ENCODE measurements at places on chromosomes 2 and 18.

DNA sequence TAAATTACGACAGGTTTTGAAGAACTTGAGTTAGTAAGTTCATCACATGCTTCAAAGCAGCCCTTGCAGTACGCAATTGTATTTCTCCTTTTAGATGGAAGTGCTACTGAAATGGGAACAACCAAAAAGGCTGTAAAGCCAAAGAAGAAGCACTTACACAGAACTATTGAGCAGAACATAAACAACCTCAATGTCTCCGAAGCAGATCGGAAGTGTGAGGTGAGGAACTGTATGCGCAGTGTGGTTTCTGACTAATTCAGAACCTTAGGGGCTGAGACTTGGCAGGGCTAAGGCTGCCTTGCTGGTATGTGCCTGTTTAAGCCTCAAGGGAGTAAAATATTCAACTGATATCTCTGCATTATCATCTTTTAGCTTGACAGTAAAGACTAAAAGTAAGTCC lies 8.4 kb downstream of the NCAPH start:
- no peak for DNase-seq

DNA sequence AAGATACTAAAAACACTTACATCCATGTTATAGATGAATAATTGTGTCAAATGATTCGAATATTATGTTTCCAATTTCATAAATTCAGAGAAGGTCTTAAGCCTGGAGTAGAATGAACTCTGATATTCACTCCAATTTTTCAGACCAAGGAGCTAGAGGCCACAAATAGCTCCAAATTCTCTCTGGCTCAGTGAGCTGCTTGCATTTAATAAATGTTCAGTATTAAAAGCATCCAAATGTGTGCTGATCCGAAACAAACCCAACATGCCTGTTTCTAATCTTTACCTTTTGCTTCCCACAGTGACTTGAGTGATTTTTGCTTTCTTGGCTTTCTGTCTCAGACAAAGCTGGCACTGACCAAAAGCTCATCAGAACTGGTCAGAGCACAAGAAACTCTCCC lies 291.4 kb downstream of the CCDC85A start:
- peak; percentile 42 for DNase-seq

GRCh38 chr2:47160211-47160610 lies 5.1 kb upstream of the STPG4 start:
- DNase-seq, result no peak

GRCh38 chr2:167543721-167544120 lies 655.4 kb downstream of the XIRP2 start:
- no peak for DNase-seq

- DNase-seq, result peak; percentile 8
These were observed 207.5 kb downstream of the SPP2 start for GRCh38 chr2:234257859-234258561.

- no peak for DNase-seq
These were observed 281.4 kb upstream of the ZEB2 start for GRCh38 chr2:144801325-144801724.

GRCh38 chr2:180334514-180334913 lies 327.4 kb upstream of the CWC22 start:
- no peak for DNase-seq

GRCh38 chr2:214995409-214995808 lies 143.0 kb downstream of the ABCA12 start:
- no peak for DNase-seq

DNA sequence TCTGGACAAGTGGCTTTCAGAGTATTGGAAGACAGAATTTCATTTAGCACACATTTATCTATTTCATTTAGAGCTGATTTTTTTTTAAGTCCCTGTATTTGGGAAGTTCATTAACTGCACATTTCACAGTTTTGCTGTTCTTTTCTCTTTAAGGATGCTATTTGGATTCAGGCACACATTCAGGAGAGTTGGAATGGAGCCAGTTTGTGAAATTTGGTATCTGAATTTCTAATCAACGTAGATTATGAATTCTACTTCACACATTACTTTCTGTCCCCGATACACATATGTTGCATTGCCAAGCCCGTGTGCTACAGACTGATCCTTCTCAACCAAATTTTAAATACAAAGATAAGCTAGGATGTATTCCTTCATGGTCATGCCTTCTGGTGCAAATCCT lies 503.9 kb downstream of the IRS1 start:
- no peak for DNase-seq

GRCh38 chr2:217804338-217804737 lies 198.5 kb downstream of the TNS1 start:
- no peak for DNase-seq

DNA sequence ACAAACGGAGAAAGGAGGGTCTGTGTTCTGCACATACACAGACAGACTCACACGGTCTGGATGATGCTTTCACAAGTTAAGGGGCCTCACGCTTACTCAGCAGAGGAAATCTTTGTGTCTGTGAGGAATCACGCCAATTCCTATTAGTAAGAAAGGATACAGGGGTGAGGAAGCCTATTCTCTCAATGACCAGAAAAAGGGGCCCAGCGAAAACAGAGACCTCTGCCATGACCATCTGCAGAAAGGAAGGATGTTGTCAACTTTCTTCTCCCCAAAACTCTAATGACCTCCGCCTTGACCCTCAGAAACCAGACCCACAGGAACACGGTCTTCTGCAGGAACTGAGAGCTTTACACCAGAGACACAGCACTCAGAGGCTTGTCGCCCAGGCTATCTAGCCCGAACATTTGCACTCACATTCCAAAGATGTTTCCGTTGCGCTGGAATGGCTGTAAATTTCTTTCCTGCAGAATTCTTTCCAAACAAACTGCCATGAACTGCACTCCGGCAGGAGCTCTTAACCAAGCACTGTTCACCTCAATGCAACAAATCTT lies 186.3 kb downstream of the TCF4 start:
- DNase-seq, result no peak

DNA sequence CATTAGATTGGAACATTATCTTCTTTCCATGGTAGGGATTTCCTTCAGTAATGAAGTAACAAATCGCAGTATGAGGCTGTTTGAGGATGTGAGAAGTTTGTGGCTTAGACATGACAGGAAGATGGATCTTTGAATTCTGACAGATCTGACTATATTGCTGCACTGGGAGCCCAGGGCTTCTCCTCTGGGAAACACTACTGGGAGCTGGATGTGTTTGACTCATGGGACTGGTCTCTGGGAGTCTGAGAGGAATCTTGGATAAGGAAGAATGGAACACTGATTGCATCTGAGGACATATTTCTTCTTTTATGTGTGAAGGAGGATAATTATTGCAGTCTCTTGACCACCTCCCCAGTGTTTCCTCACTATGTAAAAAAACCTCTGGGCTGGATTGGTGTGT lies 77.2 kb upstream of the ST6GAL2 start:
- no peak for DNase-seq

GRCh38 chr2:89848763-89849368 lies 1157.4 kb downstream of the RPIA start:
- no peak for DNase-seq

- no peak for DNase-seq
These were observed 40.7 kb upstream of the NEMP2 start for GRCh38 chr2:190575263-190575662.

DNA sequence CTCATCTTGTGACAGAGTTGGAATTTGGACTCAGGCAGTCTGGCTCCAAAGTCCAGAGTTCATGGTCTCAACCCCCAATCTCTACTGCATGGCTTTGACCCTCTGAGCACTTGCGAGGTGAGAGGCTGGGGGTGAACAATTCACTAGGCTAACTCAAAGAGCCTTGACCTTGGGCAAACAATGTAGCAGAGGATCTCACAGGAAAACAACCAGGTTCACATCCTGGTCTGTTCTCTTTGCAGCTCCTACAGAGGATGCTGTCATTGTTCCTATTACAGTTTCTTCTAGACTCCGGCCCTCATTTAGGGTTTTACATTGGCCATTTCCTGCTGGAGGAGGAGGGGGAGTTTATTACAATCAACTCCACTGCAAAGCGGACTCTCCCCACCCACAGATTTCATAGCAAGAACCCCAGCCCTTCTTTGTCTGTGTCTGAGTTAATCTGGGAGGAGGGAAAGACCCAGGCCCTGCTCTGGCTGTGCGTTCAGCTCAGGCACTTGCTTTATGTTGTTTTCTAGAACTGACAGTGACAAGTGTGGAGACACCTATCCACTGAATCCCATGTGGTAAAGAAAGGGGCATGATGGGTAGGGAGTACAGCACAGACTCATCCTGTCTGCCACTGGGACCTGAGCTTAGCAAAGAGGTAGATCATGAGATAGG lies 101.6 kb downstream of the LBH start:
- DNase-seq, result no peak

DNA sequence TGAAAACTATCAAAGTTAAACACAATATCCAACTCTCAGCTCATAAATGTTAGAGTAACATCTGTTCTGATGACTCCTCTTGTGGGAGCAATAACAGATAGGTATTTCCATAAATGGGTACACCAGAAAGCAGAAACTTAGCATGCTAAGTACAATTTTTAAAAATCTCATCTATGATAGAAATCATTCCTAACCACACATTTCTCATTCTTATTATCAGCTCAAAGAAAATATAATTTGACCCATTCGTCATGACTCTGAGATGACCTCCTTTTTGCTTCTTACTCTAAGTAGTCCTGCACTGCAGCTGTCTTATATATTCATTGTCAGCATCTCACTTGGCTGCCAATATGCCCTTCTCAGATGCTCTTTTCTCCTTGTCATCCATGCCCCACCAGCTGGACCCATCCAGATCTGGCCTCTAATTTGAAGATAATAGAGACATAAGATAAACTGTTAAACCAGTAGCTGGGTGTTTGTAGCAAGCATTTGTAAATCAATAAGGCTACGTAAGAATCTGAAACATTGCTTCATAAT lies 298.3 kb downstream of the KCNS3 start:
- no peak for DNase-seq

DNA sequence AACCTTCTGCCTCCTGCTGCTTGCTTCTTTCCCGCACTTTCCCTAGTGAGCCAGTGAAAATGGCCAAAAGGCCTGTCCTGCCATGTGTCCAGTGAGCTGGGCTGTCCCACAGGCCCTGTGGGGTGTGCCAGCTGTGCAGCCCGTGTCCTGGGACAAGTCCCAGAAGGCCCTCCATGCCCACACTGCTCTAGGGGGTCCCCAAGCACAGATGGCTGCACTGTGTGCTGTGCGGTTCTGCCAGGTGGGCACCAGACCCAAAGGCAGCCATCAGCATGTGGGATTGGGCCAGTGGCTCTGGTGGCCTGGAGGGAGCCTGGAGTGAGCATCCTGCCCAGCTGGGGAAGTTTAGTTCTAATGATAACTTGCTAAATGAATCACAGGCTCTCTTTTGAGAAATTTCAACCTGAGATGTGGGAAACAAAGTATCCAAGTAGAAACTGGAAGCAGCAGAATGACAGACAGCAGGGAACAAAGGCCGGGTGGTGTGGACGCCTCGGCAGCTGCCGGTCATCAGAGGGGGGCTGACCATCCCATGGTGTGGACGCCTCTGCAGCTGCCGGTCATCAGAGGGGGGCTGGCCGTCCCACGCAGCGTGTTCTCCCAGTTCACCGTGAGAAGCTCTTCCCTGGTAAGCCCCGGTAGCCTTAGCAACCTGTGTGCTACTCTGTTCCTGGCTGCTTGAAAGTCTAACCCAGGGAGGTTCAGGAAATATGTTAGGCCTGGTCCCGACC lies 9.9 kb upstream of the CNDP2 start:
- peak; percentile 34 for DNase-seq

GRCh38 chr18:39872651-39873050 lies 2082.4 kb upstream of the PIK3C3 start:
- no peak for DNase-seq

DNA sequence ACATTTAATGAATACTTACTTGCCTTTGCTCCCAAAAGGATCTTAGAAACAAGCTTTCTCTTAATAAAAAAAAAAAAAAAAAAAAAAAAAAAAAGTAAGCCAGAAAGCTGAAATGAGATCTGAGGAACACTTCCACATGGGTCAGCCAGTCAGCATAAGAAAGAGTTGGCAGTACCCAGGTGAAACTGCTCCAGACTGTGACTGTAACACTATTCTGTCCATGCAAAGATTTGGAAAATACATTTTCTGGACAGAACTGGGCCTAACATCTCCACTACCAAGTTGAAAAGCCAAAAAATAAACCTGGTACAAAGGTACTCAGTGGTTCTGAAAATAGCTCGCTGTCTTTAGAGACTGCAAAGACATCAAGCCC lies 135.7 kb downstream of the THADA start:
- no peak for DNase-seq

GRCh38 chr2:134602666-134603065 lies 116.1 kb downstream of the TMEM163 start:
- no peak for DNase-seq

DNA sequence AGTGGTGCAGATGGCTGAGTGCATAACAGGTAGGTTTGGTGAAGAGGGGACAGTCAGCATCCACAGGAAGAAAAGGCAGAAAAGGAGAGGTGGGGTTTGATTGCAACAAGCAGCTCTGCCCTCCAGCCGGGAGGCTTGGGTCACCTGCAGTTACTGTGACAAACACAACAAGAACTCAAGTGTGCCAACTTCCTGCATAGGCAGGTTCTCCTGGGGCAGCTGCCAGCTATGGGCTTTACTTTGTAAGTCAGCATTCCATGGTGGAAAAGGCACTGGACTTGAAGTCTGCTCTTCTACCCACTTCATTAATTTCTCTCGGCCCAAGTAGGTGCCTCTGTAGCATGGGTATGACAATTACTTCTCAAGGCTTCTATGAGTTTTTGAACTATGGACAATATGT lies 98.9 kb downstream of the MYT1L start:
- DNase-seq, result no peak

DNA sequence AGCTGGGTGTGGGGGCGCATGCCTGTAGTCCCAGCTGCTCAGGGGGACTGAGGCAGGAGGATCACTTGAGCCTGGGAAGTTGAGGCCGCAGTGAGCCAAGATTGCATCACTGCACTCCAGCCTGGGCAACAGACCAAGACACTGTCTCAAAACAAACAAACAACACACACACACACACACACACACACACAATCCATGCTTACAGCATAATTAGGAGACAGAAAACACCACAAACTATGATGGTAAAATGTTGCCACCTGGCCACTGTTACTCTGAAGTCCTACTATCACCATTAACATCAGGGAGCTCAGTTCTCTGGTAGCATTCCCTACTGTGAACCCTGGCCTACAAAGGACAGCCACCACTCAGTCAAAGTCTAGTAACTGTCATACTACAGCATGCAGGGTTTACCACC lies 18.3 kb downstream of the DNPEP start:
- no peak for DNase-seq

DNA sequence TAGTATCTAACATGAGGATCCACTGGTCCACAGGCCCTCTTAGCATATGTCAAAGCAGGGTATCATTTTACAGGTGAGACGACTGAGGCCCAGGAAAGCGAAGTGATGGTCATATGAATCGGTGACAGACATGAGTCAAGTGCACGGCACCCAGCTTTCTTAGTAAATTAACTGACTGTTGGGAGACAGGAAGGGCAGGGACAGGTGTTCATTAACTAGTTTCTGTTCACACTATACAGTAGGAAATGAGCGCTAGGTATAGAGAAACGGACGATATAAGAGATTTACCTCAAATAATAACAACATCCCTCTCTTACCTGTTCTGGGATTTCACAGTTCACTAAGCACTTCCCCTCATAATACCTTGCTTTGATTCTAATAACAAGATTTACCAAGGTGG lies 1.7 kb upstream of the SMARCAL1 start:
- DNase-seq, result no peak

- DNase-seq, result no peak
These were observed 153.4 kb downstream of the BCL2 start for GRCh38 chr18:63166142-63166541.
